ENCODE measurements at places on chromosomes 5 and 9.
A peak's percentile ranks its signal among the peaks of the same experiment; 100 is the strongest.

- DNase-seq = no peak
These were observed 178.3 kb downstream of the AP3B1 start for GRCh38 chr5:78116167-78116566.

DNA sequence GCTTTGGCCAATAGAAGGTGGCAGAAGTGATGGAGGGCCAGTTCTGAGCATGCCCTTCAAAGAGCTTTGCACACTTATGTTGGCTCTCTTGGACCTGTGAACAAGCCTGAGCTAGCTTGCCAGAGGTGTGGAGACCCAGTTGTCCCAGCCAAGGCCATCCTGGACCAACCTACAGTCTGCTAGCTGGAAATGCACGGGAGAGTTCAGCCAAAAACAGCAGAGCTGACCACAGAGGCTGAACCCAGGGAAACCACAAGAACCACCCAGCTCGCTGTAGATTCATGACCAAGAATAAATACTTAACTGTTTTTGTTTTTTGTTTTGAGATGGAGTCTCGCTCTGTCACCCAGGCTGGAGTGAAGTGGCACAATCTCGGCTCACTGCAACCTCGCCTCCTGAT lies 65.4 kb upstream of the HAND1 start:
- no peak for DNase-seq

DNA sequence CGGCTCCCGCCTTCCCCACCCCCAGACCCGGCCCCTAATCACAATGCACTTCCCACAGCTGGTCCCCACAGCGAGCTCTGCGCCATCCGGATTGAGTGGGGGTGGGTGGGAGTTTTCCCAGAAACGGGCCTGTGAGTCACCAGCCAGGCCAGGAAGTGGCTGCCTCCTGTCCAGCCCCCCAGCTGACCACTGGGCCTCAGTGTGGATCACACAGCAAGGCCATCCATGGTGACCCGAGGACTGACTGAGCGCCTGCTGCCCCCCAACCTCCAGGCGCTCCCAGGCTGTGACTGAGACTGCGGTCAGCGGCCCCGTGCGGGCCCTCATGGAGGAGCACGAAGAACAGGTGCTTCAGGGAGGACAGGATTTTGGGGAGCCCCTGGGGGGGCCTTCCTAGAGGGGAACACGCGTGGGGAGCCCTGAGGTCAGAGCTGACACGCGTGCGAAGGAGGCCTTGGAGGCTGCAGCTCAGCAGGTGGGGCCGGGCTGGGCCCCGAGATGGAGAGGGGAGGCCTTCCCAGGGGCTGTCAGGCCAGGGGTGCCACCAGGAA lies 48.3 kb upstream of the EGFL7 start:
- DNase-seq = no peak

DNA sequence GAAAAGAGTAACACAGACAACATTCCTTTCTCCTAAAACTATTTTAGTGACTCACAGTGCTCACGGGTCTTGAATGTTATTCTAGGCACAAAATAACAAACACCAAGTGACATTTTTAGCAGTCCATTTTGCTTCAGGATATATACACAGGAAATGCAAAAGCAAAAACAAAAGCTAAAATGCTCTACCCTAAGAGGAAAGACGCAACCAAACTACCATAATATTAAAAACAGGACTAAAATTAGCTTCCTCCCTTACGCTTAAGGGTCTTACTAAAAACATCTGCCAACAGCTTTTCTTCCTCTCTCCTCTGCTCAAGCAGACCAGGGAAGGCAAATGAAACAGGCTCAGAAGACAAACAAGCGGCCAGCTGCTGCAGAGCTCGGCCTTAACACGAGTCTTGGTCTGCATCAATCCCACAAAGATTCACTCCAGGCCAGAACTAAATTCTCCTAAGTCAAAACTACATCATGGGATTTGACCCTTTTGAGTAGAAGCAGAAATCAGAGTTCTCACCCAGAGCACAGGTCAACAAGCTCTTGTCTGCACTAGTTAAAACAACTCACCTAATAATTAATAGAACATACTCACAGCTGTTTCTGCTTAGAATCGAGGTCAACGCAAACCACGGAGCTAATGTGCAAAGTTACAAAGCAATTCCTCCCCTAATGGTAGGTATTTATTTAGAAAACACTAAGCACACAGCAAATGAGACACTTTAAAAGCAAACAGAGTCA lies 62.3 kb downstream of the RAPGEF1 start:
- DNase-seq = no peak

DNA sequence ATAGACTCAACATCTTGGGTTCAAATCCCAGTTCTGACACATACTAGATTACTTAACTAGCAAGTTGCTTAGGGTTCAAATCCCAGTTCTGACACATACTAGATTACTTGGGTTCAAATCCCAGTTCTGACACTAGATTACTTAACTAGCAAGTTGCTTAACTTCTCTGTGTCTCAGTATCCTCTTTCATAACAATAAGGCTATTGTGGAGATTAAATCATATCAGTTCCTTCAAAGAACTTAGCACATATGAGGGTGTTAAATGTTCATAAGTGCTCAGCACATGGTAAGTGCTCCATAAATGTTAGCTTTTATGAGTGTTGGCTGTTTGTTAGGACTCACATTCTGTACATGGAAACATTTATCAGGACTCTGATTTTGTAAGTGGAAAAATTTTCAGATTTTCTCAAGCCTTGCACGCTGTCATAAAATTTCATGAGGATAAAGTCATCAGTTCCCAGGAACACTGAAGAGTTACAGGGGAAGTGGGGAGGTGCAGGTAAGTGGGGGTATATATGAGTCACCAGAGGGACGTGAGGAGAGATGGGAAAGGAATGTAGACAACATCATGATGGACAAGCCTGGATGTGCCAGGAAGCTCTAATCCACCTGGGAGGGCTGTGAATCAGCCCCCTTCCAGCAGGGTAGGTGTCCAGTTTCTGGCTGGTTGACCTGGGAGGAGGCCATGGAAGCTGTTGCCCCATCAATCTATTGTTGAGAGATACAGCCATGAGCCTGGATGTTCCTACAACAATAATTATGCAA lies 532.2 kb upstream of the WWC1 start:
- DNase-seq = no peak

GRCh38 chr9:9142001-9142400 lies 1342.4 kb upstream of the DMAC1 start:
- DNase-seq = no peak

DNA sequence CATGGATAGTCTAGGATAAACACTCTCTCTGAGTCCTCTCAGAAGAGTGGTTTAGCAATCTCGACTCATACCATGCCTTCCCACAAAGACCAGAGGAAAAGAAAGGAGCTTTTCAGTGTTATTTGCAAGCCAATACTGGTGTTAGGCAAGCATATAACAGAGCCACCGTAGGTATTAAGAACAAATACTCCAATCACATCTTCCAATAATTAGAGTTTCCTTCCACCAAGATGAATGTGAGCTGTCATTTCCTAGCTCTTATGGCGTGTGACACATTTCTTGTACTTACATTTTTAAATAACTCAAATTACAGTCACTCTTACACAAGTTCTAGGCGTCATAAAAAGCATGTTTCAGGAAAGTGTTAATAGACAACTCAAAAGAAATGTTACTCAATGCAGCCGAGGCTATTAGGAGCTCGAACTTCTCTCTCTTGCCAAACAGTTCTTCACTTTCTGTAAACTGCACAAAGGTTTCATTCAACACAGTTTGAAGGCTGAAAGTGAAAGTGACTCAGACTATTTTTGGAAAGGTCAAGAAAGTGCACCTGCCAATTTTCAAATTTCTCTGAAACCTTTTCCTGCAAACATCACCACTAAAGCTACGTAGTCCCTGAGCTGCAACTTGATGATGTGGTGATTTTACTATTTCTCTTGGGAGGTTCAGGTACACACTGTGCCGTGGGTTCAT lies 153.8 kb downstream of the AUH start:
- DNase-seq = no peak

DNA sequence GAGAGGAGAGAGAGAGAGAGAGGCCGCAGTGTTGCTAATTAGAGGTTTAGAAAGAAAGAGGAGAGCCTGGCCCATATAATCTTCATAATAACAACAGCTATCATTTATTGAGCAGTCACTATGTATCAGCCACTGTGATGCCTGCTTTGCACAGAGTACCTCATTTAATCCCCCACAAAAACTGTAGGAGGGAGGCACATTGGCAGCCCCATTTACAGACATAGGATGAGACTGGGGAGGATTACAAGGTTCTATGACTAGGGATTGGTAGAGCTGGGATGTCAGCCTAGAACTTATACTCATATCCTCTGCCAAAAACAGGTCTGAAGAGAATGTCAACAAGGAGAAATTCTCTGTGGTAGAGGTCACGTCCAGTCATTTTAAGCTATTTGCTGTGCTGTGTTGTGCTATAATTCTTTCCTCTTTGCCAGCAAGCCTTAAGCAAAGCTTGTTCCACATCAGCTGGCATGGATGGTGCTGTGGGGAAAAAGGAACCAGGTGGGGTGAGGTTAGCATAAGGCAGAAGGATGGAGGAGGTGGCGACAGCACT lies 6.7 kb upstream of the GCNT4 start:
- DNase-seq = no peak

- DNase-seq = no peak
These were observed 652 bp upstream of the TMEM161B start for GRCh38 chr5:88269222-88269771.

GRCh38 chr5:33074548-33074947 lies 363.4 kb downstream of the NPR3 start:
- no peak for DNase-seq

DNA sequence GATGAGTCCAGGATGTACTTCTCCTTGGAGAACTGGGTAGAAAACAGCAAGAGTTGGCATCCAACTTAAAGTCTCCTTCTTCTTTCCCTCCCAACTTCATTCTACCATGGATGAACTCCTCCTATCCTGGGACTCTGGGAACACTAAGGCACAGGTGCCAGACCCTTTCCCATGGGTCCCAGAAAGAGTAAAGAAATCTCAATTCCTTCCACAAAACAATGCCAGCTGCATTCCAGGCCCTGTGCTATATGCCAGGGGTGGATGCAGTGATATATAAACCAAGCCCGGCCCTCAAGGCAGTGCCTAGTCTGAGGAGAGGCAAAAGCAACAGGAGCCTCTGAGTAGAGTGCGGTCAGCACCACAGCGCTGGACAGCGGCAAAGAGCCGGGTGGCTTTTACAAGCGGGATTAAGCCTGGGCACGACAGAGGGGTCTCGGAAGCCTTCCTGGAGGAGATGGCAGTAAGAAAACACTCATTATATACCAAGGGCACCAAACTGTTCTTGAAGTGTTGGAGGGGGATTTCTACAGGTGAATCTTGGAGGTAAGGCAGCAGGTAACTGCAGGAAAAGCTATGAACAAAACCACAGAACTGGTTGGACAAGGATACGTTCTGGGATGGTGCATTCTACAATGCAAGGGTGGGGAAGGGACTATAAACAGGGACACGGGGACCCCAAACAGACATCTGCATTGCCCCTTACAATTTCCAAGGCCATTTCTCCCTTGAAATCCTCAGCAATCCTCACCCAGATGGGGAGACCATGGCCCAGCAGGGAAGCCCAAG lies 16.4 kb upstream of the TOR2A start:
- DNase-seq = no peak

DNA sequence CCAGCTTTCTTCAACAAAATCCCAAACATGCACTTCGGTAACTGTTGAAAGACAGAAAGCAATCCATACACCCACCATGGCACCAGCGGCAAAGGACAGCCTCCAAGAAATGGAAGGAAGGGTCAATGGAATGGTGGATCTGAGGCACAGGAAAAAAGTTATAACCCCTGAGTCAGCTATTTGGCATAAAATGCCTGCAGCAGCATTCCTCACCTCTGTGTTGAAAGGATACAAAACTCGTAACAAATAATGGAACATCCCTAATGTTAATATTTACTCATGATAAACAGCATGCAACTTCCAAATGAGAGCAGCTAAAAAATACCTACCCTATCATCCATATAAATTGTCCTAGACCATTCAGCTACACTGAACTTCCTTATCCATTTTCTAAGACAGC lies 9.4 kb downstream of the FBXW11 start:
- no peak for DNase-seq

DNA sequence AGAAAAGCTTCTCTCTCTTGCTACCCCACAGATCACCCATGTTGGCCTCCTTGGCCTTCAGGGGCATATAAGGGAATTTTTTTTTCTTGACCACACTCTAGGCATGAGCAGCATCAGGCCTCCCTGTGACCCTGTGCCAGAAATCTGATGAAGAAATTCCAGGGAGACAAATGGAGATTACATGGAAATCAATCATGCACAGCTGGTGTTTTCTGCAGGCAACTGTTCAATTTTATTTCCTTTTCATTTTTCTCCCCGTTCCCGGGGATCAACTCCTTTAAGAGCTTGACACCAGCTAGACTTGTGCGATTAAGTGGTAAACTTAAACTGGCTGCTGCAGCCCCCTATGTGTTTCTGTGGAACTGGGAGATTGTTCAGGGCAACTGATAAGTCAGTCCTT lies 59.3 kb downstream of the GALNT10 start:
- no peak for DNase-seq

- no peak for DNase-seq
These were observed 21.0 kb downstream of the PLAC8L1 start for GRCh38 chr5:146084376-146084775.

GRCh38 chr5:149543361-149544027 lies 7.7 kb downstream of the CSNK1A1 start:
- no peak for DNase-seq

- DNase-seq = no peak
These were observed 68.6 kb downstream of the RFX3 start for GRCh38 chr9:3457175-3457574.

DNA sequence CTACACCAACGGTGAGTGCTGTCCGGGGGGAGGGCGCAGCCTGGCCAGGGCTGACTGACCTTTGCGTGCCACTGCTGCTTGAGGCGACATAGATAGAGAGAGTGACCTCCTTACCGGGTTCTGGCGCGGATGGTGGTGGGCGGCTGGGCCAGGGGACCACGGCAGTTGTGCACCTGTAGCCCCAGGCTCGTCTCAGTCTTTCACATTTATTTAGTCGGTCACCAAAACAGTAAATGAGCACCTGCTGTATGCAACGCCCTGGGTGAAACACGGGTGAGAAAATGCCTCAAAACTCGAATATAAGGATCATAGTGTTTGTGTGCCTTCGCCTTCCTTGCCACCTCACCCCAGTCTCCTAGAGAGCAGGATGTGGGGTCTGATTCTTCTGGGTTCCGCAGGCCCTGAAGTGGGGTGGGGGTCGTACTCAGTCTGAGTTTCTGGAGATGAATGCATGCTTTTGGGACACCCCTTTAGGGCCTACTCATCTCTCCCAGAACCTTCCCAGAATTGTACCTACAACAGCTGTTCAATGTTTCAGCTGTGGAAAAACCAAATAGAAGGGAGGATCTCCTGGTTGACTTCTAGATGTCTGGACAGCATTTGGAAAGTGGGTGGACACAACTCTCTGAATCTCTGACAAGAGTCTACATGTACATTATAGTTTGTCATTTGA lies 714 bp downstream of the SEC24A start:
- no peak for DNase-seq

- peak; percentile 44 for DNase-seq
These were observed 541 bp downstream of the GNPDA1 start for GRCh38 chr5:142012186-142012785.

- DNase-seq = no peak
These were observed 228.0 kb downstream of the TLE4 start for GRCh38 chr9:79799691-79800335.

DNA sequence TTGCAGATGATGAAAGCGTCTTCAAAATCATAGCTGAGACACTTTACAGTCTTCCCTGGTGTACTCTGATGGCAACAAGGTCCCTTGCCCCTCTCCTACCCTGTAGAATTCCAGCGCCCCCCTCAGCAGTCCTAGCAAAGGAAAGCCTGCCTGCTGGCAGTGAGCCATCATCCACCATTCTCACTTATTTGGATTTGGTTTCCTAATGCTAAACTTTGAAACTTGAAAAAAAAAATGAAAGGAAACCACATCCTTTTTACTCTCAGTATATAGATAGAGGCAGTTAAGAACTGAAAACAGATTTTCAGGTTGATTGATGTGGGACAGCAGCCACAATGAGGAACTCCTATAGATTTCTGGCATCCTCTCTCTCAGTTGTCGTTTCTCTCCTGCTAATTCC lies at the start of gene GZMA:
Gene GZMA, plus strand, starts transcription at position 299 of the 400 bp plus-strand sequence. Its CDS starts 37 bp downstream, at position 336.
- DNase-seq = no peak

Data from head of caudate nucleus (tissue), 42 donors.